ENCODE measurements at places on chromosomes 5 and 9.

DNA sequence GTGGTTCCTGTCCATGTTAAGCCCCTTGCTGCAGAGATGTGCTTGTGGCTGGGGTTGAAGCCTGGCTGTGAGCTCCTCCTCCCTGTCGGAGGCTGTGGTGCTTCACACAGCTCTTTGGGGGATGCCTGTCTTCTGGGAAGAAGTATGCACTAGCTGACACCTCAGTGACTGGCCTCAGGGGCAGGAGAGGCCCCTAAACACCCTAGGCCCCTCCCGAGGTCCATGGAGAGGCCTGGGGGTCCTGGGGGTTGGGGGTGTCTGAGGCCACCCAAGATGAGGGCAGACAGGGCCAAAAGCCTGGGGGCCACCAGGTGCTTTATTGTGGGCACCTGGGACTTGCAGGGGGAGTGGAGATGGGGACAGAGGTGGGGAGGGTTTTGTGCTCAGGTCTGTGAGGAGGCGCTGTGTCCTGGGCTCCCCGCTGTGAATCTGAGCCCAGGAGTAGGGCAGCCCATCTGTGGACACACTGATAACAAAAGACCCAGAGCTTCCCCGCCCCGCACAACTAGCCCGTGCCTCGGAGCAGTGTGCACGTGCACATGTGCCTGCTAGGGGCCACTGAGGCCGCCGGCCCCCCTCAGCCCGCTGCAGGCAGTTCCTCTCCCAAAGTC lies 92.0 kb downstream of the PHF2 start:
- DNase-seq: no peak

- DNase-seq: no peak
Observed at GRCh38 chr5:60386436-60387050, 313.4 kb downstream of the DEPDC1B start.

DNA sequence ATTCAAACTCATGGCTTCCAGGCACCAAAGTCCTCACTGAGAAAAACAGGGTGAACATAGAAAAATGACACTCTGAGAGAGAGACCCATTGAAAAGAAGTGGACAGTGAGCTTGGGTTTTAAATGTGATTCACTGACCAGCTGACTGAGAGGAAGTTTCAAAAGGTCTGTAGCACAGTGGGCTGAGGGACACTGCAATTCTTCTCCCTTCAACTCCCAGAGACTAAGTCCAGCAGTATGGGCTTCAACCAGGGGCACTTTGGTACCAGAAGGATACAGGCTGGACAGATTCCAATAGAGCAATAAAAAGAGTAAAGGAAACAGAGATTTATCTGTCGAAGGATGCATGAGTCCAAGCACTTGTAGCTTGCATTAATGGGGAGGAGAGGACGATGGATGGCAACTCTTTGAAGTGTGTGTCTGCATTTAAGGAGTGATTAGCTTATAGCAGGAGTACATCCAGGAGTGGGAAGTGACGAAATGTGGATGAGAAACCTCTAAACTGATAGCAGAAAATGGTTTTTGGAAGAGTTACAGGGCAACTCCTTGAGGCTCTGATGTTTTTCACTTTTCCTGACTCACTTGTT lies 117.0 kb upstream of the ANKRD55 start:
- DNase-seq: no peak

DNA sequence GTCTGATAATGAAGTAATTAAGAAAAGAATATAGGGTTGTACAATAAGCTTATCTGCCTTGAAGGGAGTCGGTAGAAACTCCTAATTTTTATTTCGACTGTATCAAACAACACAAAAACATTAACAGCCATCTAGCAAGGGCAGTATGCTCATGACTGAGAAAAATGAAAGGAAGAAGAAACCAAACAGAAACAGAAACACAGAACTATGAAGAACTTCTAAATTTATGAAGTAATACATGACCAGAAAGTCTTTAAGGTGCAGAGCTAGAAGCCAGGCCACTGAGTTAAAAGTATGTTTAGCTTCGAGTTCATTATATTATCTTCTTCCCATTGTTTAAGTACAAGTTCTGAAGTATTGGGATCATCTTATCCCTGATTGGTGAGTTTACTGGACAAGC lies 367.3 kb upstream of the C9orf72 start:
- no peak for DNase-seq

GRCh38 chr9:89532944-89533343 lies 35.0 kb upstream of the SEMA4D start:
- no peak for DNase-seq

- DNase-seq: no peak
Observed at GRCh38 chr5:137738947-137739346, 3.1 kb upstream of the KLHL3 start.

GRCh38 chr5:56148453-56148971 lies 84.6 kb downstream of the ANKRD55 start:
- DNase-seq: no peak

- no peak for DNase-seq
Observed at GRCh38 chr5:135051399-135051798, 17.4 kb upstream of the PITX1 start.

GRCh38 chr5:67474597-67475238 lies 278.1 kb upstream of the CD180 start:
- no peak for DNase-seq

- DNase-seq: no peak
Observed at GRCh38 chr9:8901146-8901545, 1101.6 kb upstream of the DMAC1 start.

Data from esophagus squamous epithelium (tissue), 5 donors.